Activated T-helper 1 cell treated with anti-CD3 and anti-CD28 coated beads, Interleukin-2, amount 50 U/mL, for 16 hours (primary cell): ENCODE measurements at places on chromosomes 4 and X.

- no peak for DNase-seq
Measured at GRCh38 chr4:146398896-146399445, 122.8 kb downstream of the SLC10A7 start.

- no peak for DNase-seq
Measured at GRCh38 chr4:136967069-136967468, 565.2 kb downstream of the PCDH18 start.

DNA sequence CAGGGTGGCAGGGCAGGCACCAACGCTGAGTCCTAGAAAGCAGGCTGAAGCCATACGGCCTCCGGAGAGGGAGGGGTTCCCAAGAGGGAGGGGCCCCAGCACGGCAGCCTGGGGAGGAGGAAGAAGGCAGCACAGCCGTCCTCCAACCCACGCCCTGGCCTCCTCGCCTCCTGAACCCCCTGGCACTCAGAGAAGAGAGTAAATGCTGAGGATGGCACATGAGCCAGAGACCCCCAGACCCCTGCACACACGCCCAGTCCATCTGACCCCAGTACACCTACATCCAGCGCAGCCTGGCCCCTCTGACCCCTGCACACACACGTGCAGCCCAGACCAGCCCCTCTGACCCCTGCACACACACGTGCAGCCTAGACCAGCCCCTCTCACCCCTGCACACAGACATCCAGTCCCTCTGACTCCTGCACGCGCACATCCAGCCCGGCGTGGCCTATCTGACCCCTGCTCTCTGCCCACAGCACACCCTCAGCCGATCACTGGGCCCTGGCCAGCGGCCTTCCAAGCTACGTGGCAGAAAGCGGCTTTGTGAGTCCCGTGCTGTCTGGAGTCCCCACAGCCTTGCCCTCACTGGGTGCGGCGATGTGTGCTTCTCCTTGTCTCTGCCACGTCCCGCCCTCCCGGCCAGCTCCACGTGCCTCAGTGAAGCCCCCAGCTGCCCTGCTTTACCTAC is 18.5 kb downstream of the ATP5ME start:
- DNase-seq: no peak

GRCh38 chrX:9957743-9958142 is 9.4 kb upstream of the CLDN34 start:
- DNase-seq: no peak

GRCh38 chrX:102958794-102959193 is 21.7 kb downstream of the RAB40AL start:
- DNase-seq: no peak

GRCh38 chr4:59553721-59554091 is 1646.4 kb upstream of the ADGRL3 start:
- DNase-seq: no peak

DNA sequence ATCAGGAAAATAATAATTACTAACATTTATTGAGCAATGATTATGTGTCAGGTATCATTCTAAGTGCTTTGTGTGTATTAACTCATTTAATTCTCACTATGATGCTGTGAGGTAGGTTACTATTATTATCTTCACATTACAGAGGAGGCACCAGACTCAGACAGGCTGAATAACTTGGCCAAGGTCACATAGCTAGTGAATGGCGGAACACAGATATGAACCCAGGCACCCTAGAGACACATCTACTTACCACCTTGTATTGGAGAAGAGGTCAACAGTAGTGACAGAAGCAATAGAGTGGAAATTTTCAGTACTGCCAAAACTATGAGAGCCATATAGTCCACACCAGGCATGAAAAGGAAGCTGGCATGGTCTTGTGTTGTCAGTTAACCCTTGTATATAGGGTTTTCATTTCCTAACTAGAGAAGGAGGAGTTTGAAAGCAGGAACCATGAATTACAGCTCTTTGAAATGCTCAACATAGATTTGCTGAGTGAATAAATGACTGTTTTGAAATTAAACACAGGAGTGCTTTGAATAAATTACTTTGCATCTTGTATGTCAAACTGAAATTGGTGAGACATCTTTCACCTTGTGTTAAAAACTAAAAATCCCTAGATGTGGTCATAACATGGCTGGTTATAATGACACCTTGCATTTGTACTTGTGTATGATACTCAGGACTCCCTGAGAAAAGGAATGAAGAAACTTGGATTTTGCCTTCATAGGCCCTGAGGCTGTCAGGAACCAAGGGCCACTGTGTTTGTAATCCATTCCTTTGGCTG is 71.8 kb downstream of the RTL9 start:
- no peak for DNase-seq

DNA sequence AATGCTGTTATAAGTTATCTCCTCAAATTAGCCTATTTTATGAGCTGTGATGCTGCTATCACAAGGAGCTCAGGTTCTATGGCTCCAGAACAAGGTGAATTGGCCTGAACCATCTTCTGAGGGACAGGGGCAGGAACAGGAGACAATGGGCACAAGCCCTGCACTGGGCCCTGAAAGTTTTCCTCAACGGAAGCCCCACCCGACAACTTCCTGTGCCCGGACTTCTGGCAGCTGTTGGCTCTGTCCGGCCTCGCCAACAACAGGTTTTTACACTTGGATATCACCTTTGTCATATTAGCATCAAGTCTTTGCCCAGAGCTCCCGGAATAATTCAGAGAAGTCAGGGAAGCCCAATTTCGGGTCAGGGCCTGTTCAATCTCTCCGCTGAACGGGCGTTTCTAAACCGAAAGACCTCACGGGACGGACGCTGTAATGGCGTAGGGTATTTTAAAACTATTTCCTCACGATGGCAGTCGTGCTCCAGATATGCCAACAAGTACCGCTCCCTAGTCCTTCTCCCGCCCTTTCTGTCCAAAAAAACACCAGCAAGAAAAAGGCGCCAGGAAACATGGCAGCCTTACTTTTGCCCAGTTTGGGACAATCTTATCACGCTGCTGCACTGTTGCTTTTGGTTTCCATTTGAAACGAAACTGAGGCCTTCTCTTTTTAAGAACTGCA is 201.0 kb upstream of the STK26 start:
- DNase-seq: no peak

DNA sequence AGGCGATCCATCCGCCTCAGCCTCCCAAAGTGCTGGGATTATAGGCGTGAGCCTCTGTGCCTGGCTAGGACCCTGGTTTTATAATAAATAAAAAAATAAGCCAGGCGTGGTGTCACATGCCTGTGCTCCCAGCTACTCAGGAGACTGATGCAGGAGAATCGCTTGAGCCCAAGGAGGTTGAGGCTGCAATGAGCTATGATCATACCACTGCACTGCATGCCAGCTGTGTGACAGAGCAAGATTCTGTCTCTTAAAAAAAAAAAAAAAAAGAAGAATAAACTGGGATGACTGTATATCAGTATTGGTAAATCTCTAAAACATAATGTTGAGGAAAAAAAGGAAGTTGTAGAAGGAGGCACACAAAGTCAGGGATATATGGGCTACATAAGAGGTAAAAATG is 45.7 kb upstream of the SLC34A2 start:
- no peak for DNase-seq

GRCh38 chr4:26069218-26069617 is 155.2 kb downstream of the SMIM20 start:
- no peak for DNase-seq

- no peak for DNase-seq
Measured at GRCh38 chr4:188941524-188942119, 802.4 kb downstream of the TRIML1 start.

DNA sequence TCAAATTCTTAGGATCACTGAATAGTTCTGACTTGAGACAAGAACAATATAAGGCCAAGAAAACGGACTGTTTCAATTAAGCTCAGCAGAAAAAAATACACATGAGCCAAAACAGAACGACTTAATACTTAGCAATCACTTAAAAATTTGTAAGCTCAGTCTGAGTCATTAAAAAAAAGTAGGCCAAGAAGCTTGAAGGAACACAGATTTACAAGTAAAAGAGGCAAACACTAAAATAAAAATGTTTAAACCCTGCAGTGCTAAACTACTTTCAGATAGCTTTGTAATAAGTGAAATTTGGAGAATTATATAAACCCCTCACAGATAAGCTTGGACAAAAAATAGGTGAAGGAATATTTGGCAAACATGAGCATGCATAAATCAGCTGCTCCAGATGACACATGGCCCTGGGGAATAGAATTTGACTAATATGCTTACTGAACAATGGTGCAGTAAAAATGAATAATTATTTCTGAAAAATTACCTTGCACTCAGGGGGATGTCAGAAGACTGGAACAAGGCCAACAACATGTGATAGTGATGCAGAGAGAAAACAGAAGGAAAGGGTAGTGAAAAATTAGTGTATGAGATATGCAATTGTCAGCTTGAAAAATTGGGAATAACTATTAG is 49.6 kb downstream of the LNX1 start:
- DNase-seq: no peak

GRCh38 chr4:169346840-169347239 is 76.1 kb upstream of the SH3RF1 start:
- DNase-seq: no peak

- DNase-seq: no peak
Measured at GRCh38 chrX:13897566-13897965, 80.7 kb upstream of the GPM6B start.

GRCh38 chr4:31089815-31090214 is 369.6 kb downstream of the PCDH7 start:
- DNase-seq: no peak

- no peak for DNase-seq
Measured at GRCh38 chr4:65021149-65021548, 611.9 kb upstream of the TECRL start.

DNA sequence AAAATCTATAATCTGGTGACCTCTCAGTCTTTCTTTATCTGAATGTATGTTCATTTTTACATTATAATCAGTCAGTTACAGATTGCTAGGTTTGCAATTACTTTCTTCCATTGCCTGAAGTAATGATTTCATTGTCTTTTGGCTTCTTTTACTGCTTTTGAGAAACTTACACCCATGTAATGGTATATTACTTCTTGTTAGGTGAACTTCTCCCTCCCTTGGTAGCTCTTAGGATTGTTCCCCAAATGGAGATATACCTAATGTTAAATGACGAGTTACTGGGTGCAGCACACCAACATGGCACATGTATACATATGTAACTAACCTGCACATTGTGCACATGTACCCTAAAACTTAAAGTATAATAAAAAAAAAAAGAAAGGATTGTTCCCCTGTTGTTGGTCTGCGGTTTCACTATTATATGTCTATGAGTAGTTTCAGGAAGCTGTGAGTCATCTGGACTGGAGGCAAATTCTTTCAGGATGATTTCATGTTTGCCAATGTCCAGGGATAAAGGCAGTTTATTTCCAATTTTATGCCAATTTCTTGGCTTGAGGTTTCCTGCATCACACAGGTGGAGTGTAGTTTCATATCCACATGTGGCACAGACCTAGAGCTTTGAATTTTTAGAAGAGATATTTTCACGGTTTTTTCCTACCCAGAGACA is 21.8 kb downstream of the SPANXC start:
- no peak for DNase-seq

DNA sequence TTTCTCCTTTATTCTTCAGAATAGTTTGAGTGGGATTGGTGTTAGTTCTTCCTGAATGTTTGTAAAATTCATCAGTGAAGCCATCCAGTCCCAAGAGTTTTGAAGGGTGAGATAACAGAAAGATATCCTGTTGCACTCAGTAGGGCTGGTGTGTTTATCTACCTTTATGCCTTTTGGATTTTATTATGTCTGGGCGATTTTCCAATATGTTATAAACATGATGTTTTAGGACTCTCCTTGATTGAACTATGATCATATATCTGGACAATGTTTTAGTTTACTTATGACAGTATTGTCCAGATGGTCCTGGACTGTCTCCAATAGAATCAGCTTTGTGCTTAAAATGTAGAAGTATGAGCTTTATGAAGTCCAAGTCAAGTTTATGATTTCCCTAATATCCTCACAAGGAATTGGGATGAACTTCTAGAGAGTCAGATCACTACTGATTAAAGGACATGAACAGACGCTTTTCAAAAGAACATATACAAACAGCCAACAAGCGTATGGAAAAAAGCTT is 77.6 kb upstream of the ITM2A start:
- DNase-seq: no peak

DNA sequence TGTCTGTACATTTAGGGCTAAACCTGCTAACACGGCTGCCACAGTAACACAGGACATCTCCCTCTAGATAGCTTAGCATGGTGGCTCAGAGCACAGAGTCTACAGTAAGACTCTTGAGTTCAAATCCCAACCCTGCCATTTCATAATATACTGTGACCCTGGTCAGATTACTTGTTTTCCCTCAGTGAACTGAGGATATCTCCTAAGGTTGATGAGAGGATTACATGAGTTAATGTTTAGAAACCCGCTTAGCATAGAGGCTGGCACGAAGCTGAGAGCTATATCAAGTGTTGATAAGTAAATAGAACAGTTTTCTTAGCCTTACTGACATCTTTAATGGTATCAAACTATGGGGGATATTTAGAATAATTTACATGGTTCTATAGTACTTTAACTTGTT is 37.2 kb downstream of the CASP3 start:
- DNase-seq: no peak

- DNase-seq: peak; percentile 39
Measured at GRCh38 chrX:65668377-65669310, 1.2 kb downstream of the MSN start.

GRCh38 chr4:161256716-161257115 is 907.1 kb downstream of the FSTL5 start:
- no peak for DNase-seq

DNA sequence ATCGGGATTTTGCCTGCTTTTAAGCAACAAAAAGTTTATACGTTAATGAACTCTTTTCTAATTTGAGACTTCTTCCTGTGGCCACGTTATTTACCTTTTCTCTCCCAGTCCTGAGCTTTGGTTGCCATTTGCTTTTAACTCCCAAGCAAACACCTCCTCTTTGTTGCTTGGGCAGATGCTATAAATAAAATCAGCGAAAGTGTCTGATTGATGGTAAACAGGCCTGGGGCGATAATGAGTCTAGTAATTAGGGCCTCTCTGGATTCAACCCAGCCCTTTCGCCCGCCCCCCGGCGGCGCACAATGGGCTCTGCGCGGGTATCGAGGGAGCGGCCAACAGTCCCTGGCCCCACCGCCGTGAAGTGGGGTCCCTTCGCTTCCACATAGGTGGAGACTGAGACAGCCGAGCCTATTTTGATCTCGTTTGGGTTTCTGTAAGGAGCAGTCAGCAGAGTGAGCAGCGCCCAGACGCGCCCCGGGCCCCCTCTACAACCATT is 790 bp downstream of the CLGN start:
- no peak for DNase-seq

GRCh38 chrX:150361777-150362351 is 1.3 kb upstream of the MAMLD1 start:
- peak; percentile 13 for DNase-seq

DNA sequence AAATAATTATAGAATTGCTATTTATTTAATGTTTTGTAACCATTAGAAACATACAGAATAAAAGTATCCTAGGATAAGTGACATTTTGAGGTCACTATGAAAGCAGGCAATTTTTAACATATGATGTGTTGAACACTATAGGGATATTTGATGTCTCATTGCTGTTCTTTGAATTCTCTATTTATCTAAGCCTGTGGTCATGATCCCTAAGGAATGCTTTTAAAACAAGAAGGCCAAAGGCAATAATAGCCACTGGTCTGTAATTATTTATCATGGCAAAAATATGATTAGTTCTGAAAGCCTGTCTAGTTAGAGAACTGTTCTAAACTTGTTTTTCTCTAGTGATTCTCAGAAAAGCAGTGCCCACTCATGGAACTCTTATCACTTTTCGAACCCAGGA is 186.6 kb downstream of the RPA4 start:
- DNase-seq: no peak
